ENCODE measurements at places on chromosomes 5 and 9.

DNA sequence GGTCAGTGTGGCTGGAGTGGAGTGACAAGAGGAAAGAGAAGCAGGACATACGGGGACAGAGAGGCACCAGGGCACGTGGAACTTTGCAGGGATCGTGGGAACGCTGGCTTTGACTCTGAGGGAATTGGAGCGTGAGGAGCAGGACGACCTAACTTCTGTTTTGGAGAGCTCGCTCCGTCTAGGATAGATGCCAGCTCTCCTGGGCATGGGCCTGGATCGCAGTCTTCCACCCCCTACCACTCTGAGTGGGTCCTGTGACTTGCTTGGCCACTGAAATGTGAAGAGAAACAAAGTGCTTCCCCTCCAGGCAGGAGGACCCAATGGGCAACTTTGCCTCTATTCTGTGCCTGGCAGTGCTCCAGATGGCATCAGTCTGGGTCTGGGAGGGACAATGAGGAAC is 8.7 kb upstream of the SH3PXD2B start:
- no peak for DNase-seq

GRCh38 chr5:122846051-122846550 is 688 bp downstream of the SNX24 start:
- no peak for DNase-seq

DNA sequence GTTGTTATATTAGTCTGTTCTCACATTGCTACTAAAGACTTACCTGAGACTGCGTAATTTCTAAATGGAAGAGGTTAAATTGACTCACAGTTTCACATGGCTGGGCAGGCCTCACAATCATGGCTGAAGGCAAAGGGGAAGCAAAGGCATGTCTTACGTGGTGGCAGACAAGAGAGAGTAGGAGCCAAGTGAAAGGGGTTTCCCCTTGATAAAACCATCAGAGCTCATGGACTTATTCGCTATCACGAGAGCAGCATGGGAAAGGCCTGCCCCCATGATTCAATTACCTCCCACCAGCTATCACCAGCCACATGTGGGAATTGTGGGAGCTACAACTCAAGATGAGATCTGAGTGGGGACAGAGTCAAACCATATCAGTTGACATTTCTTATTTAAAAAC is 374.5 kb upstream of the RORB start:
- DNase-seq: peak; percentile 45

DNA sequence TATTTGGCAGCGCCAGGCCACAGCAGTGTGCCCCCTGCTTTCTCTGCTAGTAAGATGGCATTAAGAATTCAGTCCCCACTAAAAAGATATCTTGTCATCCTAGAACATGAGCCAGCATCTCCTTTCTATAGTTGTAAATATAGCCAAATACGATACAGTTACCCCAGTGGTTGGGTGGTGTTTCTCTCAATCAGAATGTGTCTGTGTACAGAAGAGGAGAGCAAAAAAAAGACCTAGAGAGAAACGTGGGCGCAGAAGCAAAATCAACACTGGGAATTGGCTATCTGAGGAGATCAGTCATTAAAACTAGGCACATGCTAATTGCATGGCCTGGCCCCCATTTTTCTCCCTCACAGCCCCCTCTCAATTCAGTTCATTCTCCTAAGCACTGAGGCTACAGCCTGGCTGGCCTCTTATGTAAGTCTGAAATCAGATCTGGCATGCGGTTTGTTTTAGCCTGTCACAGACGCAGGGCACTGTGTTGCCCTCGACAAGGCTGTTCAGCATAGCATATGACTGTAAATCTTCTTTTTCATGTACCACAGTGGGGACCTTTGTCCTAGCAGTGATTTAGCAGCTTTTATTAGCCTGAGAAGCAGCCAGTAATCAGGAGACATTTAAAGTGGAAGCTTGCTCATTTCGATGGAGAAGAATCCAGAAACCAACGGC is 57.8 kb downstream of the RORB start:
- no peak for DNase-seq

GRCh38 chr9:126150411-126151030 is 176.1 kb upstream of the MVB12B start:
- DNase-seq: no peak

GRCh38 chr5:65861830-65862241 is 64.5 kb upstream of the ERBIN start:
- DNase-seq: no peak

DNA sequence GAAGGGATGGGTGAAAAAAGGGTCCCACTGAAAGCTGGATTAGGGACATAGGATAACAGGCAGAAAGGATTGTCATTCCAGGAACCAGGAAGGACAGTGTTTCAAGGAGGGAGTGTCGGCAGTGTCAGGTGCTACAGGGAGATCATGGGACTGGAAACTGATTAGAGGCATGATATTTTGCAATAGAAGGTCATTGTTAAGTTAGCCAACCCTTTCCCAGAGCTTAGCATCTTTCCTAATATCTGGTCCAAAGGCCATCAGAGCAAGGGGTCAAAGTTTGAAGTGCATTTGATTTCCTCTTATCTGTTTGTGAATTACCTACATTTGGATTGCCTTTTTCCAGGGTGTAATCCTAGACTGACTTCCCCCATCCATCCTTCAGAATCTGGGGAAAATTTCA is 91.3 kb downstream of the DOCK2 start:
- DNase-seq: no peak
